ENCODE measurements at places on chromosomes 6 and 20.

DNA sequence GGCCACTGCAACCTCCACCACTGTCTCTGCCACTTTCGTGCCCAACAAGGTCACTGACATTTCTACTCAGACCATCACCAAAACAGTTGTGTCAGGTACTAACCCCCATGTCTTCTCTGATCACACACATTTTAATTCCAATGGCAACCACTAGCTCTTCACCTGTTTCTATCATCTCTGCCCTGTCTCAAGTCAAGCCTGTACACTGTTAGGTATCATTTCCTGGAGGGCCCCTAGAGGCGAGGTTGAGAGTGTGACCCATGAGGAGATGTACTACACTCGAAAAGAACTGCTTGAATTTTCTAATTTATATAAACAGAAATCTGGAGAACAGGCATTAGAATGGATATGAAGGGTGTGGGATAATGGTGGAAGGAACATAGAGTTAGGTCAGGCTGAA is 17.4 kb upstream of the MUC21 start:
- no peak for DNase-seq

- DNase-seq = no peak
Measured at GRCh38 chr20:4645621-4646020, 76.1 kb upstream of the PRND start.

DNA sequence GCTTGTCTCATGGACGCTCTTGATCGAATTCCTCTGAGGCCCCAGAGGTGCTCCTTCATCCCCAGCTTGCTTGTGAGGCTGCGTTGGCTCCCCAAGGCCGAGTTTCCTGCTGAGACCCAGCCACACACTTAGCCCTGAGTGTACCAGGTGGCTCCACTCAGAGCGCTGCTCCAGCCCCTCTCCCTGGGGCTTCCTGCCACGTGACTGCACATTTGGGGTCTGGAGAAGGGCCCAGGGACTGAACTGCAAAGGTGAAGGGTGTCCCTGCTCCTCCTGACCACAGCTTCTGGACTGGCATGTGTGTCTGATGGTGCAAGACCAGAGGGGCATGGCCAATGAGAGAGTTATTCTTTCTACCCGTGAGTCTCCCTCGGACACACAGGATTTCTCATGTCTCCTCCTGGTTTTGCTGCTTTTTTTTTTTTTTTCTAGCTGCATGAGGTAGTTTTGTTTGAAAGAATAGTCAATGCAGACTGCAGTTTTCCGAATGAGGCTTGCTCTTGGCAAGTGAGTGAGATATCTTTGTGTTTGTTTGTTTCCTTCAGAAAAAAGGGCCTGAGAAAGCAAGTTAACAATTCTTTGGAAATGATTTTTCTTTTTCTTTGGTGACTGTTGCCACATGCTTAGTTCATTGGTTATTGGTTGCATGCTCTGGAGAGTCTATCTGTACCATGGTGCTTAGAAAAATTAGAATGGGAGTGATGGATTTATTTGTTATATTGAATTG is 3.1 kb upstream of the ZNF831 start:
- no peak for DNase-seq

DNA sequence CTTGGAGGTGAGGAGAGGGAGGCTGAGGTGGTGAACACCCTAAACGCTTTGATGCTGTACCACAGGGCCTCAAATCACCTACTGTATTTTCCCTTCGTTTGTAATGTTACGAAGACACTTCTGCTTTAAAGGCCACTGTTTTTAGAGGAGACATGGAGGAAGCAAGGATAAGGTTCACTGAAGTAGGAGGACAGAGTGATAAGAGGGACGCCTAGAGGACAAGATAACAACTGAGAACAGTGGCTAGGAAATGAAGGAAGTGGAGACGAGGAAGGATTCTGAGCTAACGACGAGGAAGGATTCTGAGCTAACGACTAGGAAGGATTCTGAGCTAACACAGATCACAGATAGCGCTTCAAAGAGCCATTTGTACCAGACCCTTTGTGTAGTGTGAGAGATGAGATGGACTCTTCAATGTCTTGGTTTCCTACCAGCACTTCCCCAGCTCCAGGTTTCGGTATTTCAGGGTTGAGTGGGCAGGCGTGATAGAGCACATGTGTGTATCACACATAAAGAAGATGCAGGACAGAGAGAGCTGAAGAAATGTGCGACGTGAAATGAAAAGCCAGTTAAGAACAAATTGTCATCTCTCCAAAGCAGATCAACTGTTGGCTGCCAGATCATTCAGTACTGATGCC is 7.5 kb downstream of the SF3B5 start:
- no peak for DNase-seq

- no peak for DNase-seq
Measured at GRCh38 chr6:157020398-157020797, 243.2 kb downstream of the ARID1B start.

- no peak for DNase-seq
Measured at GRCh38 chr6:85432554-85432953, 17.3 kb upstream of the NT5E start.

DNA sequence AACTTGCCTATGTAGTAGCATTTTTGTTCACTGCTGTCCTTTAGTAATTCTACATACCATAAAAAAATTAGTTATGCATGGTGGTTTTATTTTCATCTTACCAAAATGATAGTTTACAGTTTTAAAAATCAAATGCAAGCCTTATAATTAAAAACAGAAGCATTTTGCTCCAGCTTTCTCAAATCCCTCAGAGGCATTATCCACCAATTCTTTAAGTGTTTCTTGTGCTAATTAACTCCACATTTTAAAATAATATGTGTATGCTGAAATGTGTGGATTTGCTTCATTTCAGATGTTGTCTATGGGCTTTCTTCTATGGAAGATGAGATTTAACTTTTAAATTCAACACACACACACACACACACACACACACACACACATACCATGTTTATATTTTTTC is 49.3 kb downstream of the PCSK2 start:
- no peak for DNase-seq

Data from kidney glomerular epithelial cell (primary cell).